Naive thymus-derived CD8-positive, alpha-beta T cell (primary cell): ENCODE measurements at places on chromosomes 12 and 14. TPM values are rescaled to one million over a fixed set of nuclear protein-coding genes. Genes with fewer than 3 reads are reported as not detected.

GRCh38 chr14:64773046-64773445, 68.8 kb downstream of the PLEKHG3 start:
- no peak for DNase-seq

The MAP3K9 gene
- 6.8 TPM for total RNA-seq

GRCh38 chr14:74863274-74863673, 12.7 kb downstream of the PROX2 start:
- DNase-seq: no peak

GRCh38 chr12:3105690-3106479, 28.7 kb downstream of the TSPAN9 start:
- no peak for DNase-seq
